CD14-positive monocyte (primary cell): ENCODE measurements at places on chromosomes 1 and 21. TPM values are rescaled to one million over a fixed set of nuclear protein-coding genes. Genes with fewer than 3 reads are reported as not detected.

KRTAP12-4 gene
- polyA plus RNA-seq, result not detected

CR1L gene
- not detected for polyA plus RNA-seq

- peak; percentile 71 for DNase-seq
Measured at GRCh38 chr21:38505654-38506523, 7.6 kb upstream of the ERG start.

GRCh38 chr1:7515904-7516303, 255.2 kb upstream of the VAMP3 start:
- no peak for DNase-seq

DNA sequence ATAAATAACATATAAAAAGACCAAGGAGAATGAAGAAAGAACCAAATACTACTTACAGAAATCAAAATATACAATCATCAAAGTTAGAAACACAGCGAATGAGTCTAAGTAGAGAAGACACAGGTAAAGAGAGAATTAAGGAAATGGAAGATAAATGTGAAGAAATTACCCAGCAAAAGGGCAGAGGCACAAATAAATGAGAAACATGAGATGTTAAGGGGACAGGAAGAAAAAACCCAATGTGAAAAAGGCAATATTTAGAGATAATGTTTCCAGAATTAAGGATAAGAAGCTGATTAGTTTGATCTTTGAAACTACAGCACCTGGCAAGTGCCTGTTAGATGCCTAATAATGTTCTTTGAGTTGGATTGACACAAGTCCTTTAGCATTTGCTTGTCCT, 40.9 kb downstream of the CCN1 start:
- no peak for DNase-seq

GRCh38 chr1:79902418-79902817, 895.9 kb upstream of the ADGRL4 start:
- DNase-seq, result no peak

- DNase-seq, result no peak
Measured at GRCh38 chr1:186234976-186235686, 139.9 kb downstream of the TPR start.

DNA sequence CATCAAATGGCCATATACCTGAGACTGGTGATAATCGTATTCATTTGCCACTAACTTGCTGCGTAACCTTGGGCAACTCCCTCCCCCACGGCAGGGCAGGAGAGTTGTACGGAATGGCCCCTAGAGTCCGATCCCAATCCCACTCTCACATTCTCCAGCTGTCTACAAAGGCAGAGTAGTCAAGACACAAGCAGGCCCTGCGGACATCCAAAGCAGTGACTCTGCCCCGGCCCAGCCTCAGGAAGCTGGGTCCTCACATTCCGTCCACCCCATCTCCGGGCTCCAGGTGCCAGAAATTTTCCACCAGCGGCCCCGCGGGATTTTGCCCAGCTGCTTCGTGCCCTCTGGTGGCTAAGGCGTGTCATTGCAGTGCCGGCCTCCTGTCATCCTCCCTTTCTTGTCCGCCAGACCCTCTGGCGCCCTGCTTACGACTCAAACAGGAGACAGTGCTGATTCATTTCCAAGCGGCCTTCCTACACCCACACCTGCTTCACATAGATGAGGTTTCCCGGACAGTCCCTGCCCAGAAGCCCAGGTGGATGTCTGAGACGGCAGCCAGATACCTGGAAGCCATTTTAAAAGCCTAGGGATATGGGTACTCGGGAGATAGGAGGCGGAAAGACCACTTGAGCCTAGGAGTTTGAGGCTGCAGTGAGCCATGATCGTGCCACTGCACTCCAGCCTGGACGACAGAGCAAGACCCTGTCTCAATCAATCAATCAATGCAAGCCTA, 2.9 kb upstream of the S100A2 start:
- peak; percentile 83 for DNase-seq

DNA sequence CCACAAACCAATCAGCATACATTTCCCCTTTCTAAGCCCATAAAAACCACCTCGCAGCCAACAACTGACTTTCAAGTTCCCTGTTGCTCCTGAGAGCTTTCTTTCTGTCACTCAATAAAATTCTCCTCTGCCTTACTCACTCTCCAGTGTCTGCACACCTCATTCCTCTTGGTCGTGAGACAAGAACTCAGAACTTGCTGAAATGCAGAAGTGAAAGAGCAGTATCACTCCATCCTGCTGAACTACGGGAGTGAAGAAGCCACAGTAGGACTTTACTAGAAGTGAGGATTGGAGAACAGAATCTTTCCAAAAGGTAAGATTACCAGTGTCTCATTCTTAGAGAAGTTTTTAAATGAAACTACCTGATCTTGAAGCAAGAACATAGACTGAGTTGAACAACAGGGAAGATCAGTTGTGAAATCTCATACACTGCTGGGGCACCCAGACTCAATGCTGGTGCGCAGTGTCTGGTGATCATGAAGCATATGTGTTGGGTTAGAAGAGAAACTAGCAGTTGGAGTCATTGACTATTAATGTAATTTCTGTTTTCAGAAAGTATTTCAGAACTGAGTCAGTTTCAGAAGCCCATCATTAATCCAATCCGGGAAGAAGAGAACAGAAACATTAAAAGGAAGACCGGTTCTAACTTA, 726.9 kb upstream of the TMPRSS15 start:
- DNase-seq, result no peak

PADI2 gene
- polyA plus RNA-seq, result 61.7 TPM

- no peak for DNase-seq
Measured at GRCh38 chr21:43282358-43283120, 113.7 kb downstream of the CRYAA start.

GRCh38 chr1:28456078-28456477, 49.8 kb upstream of the RCC1 start:
- DNase-seq, result peak; percentile 18

GRCh38 chr1:205228093-205228521, 361 bp downstream of the TMCC2 start:
- no peak for DNase-seq

DNA sequence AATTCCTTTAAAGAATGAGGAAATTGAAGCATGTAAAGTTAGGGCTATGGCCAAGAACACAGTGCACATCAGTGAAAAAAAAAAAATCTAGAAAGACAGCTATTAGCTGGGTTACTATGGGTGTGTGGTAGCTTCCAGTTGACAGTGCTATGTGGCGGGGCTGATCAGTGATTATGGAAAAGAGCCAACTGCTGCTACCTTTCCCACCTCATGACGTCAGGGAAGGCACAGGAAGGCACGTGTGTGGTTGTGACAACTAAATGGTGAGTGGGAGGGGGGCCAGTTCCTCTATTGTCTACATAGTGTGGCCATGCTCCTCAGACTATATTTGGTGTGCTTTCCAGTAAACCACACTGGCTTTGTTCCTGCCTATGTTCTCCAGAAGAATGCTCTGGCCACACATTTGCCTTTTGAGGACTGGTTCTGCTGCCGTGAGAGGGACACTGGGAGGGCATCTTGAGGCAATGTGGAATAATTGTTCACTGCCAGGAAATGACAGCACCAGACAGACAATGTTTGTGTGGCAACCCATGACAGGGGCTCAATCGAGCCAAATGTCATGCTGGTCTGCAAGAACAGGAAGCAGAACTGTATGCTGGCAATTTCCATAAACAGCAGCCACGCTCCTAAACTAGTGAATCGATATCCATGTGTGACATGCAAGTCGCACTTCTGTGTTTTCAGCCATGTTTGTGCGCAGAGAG, 3.0 kb upstream of the SDE2 start:
- peak; percentile 98 for DNase-seq

SH2D1B gene
- polyA plus RNA-seq, result 1.2 and 2.9 TPM in 2 replicates

NTRK1 gene
- not detected for polyA plus RNA-seq

DNA sequence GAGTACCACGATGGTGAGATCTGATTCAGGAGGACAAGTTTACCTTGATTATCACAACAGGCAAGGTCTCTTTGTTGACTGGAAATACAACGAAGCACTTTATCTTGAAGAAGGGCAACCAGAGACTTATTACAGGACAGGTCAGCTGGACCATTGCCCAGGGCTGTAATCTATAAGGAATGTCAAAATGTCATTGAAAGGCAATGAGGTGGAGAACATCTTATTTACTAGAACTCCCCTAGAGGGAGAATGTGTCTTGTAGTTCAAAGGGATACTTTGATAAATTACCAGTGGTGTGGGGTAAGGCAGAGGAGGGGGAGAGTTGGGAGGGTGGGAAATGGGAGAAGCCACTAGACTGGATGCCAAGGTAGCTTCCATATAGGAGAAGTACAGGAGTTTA, 212.3 kb downstream of the NCAM2 start:
- no peak for DNase-seq

PLA2G2F gene
- not detected for polyA plus RNA-seq

IL22RA1 gene
- polyA plus RNA-seq, result not detected

GRCh38 chr1:161737625-161738024, 12.0 kb upstream of the DUSP12 start:
- DNase-seq, result no peak

DNA sequence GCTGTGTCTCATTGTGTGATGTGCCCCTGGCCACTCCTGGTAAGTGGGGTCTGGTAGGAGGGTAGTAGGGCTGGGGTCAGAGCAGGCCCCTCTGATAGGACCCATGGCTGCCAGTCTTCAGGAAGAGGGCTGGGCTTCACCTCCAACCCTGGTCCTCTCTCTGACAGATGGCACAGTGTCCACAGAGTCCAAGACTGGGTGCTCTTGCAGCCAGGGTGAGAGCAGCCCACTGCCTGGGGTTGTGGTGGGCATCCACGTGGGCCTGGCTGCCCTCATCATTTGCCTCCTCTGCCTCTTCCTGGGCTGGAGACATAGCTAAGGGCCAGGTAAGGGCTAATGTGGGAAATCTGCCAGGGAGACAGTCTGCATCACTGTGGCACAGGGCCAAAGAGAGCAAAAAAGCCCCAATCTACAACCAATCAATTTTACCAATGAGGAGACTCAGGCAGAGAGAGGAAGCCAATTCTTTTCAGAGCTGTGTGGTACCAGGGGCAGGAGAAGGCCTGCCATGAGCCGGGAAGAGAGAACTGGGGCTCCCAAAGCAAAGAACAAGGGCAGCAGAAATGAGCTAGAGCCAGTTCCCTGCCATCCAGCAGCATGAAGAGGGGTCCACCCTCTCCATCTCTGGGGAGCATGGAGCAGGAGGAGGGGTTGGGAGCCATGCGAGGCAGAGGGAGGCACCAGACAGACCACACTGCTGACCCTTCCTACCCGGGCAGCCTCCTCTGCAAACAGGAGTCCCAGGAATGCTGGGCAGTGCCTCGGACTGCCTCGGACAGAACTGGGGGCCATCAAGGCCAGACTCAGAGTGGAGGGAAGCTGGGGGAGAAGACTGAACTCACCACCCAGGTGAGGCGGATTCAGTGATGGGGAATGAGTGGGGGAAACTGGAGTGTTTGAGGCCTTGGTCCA, 26.8 kb downstream of the SLC27A3 start:
- DNase-seq, result no peak

DNA sequence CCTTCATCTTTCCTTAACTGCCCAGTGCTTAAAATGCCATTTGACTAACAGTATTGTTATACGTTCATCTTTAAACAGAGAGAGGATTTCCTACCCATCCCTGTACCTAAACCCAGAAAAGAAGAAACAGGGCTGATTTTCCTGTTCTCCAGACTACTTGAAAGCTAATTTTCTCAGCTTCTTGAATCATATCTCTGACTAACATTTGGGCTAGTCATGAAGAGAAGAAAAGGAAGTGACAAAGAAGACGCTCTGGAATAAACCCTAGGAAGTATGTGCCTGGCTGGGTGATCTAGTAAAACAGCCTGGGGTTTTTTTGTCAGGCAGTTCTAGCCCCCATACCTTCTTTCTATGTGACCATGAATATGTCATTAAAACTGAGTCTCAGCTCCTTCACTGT, 44.8 kb upstream of the SGIP1 start:
- peak; percentile 15 for DNase-seq

DNA sequence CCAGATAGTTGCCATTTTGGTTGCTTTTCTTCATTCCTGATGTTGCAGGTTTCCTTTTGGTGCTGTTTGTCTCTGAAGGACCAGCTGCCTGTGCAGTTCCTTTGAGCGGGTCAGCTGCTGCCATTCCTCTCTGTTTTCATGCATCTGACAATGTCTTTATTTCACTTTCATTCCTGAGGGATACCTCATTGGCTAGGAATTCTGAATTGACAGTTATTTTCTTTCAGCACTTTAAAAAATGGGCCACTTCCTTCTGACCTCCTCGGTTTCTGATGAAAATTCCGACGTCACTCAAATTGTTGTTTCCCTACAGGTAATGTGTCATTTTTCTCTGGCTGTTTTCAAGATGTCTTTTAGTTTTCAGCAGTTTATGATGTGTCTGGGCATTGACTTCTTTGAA, 24.8 kb downstream of the CCSAP start:
- DNase-seq, result no peak

DNA sequence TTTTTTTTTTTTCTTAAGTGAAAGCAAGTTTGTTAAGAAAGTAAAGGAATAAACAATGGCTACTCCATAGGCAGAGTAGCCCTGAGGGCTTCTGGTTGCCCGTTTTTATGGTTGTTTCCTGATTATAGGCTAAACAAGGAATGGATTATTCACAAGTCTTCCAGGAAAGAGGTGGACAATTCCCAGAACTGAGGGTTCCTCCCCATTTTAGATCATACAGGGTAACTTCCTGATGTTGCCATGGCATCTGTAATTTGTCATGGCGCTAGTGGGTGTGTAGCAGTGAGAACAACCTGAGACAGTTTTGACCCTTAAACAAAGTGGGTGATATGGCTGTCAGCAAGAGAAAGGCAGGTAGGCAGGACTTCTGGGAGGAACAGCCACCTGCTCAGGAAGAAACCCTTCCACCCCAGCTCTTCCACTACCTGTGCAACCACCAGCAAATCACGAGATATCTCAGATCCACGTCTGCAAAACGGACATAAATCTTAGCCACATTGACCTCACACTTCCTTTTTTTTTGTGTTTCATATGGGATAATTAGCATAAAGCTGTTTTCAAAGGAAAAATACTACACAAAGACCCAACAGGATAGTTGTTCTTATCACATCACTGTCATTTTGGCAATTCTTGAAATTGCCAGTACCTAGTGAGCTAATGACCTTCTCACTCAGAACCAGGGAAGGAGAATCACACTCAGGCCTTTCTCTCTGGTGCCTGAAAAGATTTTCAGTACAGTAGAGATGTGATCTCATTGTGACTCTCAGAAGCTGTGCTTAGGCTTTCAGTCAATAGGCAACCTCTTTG, 34.8 kb upstream of the DUSP10 start:
- peak; percentile 37 for DNase-seq

PCAT6 gene
- polyA plus RNA-seq, result not detected

DNA sequence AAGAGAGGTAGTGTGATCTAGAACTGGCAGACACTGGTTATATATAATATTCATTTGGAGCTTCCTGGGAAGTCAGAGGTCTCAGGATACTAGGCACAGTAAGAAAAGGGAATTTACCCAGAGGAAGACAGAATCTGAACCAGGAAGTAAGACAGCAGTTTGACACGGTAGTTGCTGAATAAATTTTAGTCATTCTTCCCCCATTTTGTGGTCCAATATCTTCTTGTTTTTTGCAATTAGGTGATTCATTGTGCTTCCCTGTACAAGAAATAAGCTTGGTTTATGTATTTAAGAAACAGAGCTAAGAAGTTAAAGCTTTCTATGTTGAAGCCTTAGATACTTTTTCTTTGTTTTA, 1.3 kb downstream of the TMEM167B start:
- DNase-seq, result peak; percentile 88

CYP4A11 gene
- not detected in 2 replicates for polyA plus RNA-seq

TNFAIP8L2 gene
- 104 TPM for polyA plus RNA-seq

GRCh38 chr21:39961251-39961650, 94.0 kb downstream of the PCP4 start:
- no peak for DNase-seq

MYOG gene
- polyA plus RNA-seq, result not detected

- DNase-seq, result no peak
Measured at GRCh38 chr1:109768335-109768650, 4.6 kb upstream of the EPS8L3 start.
